ENCODE measurements at places on chromosomes 6 and 20.

DNA sequence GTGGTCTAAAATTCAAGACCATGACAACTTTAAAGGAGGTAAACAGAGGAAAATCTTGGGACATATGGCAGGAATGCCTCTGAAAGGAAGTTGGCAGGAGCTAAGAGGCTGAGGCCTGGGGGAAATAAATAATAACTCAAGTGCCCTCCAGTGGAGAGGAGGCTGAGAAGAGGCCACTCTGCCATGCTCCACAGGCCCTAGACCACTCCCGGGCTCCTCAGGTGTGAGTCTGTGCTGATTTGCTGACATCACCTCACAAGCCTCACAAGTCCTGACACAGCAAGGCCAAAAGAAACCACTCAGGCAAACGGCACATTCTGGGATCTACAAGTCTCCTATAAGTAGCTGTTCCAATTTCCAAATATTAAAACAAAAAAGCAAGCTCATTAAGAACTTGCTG lies 91.0 kb upstream of the RIPOR2 start:
- H3K4me1 ChIP-seq, result peaks cover 21% of the 10 kb centered on the region
- peaks cover 7% of the 10 kb centered on the region for H3K27me3 ChIP-seq
- no peaks in the 10 kb centered on the region for H3K36me3 ChIP-seq
- H3K4me3 ChIP-seq, result no peak overlapping the region

- H3K4me1 ChIP-seq, result peaks cover 4% of the 10 kb centered on the region
- no peak overlapping the region for H3K27ac ChIP-seq
Measured at GRCh38 chr6:133512410-133513016, 271.4 kb downstream of the EYA4 start.

DNA sequence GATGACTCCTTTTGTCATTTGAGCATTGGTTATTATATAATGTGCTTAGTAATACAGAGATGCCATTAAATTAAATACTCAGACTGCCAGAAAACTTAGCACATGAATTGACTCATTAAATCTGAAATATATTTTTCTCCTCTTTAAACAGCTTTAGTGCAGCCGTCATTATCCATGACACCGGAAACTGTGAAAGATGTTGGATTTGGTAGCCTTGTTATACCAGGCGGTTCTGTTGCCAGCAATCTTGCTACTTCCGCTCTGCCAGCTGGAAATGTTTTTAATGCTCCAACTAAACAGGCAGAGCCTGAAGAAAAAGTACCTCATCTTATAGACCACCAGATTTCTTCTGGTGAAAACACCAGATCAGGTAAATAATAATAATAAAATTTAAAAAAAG lies 97.6 kb downstream of the SCAF8 start:
- peaks cover 69% of the 10 kb centered on the region for H3K36me3 ChIP-seq
- H3K4me1 ChIP-seq, result no peaks in the 10 kb centered on the region
- no peak for DNase-seq
- no peak overlapping the region for H3K27ac ChIP-seq

GRCh38 chr6:6085928-6086668 lies 79.4 kb upstream of the NRN1 start:
- no peak overlapping the region for H3K27ac ChIP-seq
- no peak for DNase-seq
- H3K4me3 ChIP-seq, result no peak overlapping the region
- H3K27me3 ChIP-seq, result peaks cover 17% of the 10 kb centered on the region
- H3K4me1 ChIP-seq, result no peaks in the 10 kb centered on the region

DNA sequence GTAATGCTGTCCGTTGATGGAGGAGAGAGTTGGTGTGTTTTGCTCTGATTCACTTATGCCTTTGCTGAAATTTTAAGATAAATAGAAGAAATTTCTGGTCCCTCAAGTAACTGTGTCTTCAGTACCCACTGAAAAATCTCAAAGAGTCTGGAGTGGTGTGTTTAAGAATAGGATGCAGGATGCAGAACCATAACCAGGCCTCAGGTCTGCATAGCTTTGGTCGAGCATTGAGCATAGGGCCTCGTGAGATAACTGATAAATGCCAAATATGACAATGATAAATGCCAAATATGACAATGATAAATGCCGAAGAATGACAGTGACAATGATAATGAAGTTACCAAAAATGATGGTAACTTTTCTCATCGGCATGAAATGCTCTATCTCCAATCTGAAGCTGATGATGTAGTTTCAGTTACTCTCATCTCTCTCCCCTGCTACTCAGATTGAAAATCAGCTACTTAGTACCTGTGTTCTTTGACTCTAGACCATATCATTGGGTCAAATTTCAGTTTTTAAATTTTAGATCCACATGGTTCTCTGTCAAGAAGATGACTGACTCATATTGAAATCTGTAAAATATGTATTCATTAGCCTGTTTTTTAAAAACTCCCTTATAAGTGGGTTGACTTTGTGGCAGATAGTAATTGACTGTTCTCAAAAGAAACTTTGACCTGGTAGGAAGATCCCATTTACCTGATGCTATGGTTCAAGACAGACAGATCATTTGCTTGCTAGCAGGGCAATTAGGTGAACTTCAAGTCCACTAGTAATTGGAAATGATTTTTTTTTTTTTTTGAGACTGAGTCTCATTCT lies 96.6 kb downstream of the SLC16A10 start:
- H3K4me3 ChIP-seq, result no peak overlapping the region
- no peaks in the 10 kb centered on the region for H3K4me1 ChIP-seq
- peaks cover 5% of the 10 kb centered on the region for H3K36me3 ChIP-seq
- H3K27me3 ChIP-seq, result no peaks in the 10 kb centered on the region
- no peak for DNase-seq

DNA sequence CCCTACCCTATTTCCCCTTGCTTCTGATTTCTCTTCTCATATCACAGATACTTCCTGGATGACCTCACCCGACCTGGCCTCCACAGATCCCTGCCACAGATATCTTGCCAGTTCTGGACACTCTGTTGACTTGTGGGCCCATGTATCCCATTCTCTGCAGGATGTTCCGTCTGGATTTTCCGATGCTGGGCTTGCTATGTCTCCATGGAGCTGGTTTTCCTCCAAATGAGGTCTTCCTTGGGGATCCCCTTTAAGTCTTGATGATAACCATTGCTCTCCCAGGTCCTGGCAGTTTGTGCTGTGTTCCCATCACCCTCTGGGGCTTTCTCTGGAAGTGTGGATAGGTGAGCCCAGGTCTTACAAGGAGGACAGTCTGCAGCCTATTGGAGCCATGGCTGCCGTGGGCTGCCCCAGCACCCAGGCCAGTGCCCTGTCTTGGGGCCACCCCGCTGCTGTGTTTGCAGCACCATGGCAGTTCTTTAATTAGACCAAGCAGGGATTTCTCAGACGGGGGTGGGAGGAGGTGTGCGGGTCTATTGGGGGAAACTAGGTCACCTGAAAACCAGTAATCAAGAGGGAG lies 23.9 kb downstream of the PPP1R16B start:
- H3K4me1 ChIP-seq, result peaks cover 49% of the 10 kb centered on the region
- H3K27ac ChIP-seq, result no peak overlapping the region
- H3K36me3 ChIP-seq, result no peaks in the 10 kb centered on the region
- H3K4me3 ChIP-seq, result no peak overlapping the region

GRCh38 chr6:43758617-43759050 lies 11.4 kb upstream of the VEGFA start:
- DNase-seq, result peak; percentile 63
- no peaks in the 10 kb centered on the region for H3K36me3 ChIP-seq
- H3K27ac ChIP-seq, result no peak overlapping the region
- peaks cover 20% of the 10 kb centered on the region for H3K27me3 ChIP-seq
- H3K4me1 ChIP-seq, result peaks cover 38% of the 10 kb centered on the region
- no peak overlapping the region for H3K4me3 ChIP-seq

GRCh38 chr6:144144996-144145395 lies 5.3 kb upstream of the STX11 start:
- peaks cover 57% of the 10 kb centered on the region for H3K27me3 ChIP-seq
- H3K27ac ChIP-seq, result no peak overlapping the region
- H3K4me3 ChIP-seq, result no peak overlapping the region
- no peaks in the 10 kb centered on the region for H3K4me1 ChIP-seq
- H3K36me3 ChIP-seq, result no peaks in the 10 kb centered on the region
- no peak for DNase-seq

DNA sequence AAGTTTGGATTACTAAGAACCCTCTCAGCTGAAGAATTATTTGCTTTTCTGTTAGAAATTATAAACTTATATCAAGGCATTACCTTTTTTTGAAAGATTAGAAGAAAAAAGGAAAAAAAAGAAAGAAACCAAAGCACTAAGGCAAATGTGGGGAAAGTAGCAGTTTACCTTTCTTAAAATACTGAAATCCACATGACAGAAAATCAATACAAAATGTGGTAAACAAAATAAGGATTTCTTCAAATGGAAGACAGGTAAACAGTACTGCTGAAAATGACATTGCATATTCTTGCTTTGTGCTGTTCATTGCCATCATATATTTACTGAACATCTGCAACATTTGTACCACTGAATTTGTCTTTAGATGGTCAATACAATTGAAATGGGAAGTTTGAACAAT lies 411.2 kb upstream of the PLCB4 start:
- no peak overlapping the region for H3K4me3 ChIP-seq
- no peaks in the 10 kb centered on the region for H3K36me3 ChIP-seq
- peaks cover 5% of the 10 kb centered on the region for H3K4me1 ChIP-seq
- H3K27me3 ChIP-seq, result no peaks in the 10 kb centered on the region
- no peak for DNase-seq
- no peak overlapping the region for H3K27ac ChIP-seq

- no peak for DNase-seq
- no peaks in the 10 kb centered on the region for H3K27me3 ChIP-seq
Measured at GRCh38 chr6:108988296-108988695, 106.3 kb downstream of the SESN1 start.

DNA sequence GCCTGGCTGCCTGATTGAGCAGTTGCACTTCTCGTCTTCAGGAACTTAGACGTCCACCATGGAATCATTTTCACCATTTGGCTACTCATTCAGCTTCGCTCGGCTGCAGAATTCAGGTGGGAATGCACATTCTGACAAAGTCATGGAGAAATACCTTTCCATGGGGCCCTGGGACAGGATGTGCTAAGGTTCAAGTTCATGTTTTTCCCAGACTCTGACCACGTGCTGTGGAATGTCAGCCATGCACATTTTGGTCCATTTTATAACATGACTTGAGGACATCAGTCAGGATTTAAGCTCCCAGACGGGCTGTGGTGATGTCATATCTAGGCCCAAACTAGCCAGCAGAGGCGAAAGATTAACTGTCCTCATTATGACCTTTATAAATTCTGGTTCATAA lies 205.3 kb downstream of the TBXT start:
- peaks cover 19% of the 10 kb centered on the region for H3K27me3 ChIP-seq
- no peak overlapping the region for H3K27ac ChIP-seq
- no peaks in the 10 kb centered on the region for H3K36me3 ChIP-seq
